ENCODE measurements at places on chromosomes 7 and 10. TPM values are rescaled to one million over a fixed set of nuclear protein-coding genes. Genes with fewer than 3 reads are reported as not detected.

The HOXA5 gene
- not detected for total RNA-seq

The CYP2C19 gene
- total RNA-seq = not detected

The LEP gene
- total RNA-seq = 0.94 TPM

The CALHM1 gene
- total RNA-seq = not detected

The PSTK gene
- 2.7 TPM for total RNA-seq

The OPTN gene
- 272 TPM for total RNA-seq

The EBLN1 gene
- not detected for total RNA-seq

The ADRA2A gene
- total RNA-seq = 2.9 TPM

The IL15RA gene
- 5.5 TPM for total RNA-seq

The IKZF1 gene
- not detected for total RNA-seq

The ORC5 gene
- total RNA-seq = 12.0 TPM
